CD4-positive, CD25-positive, alpha-beta regulatory T cell (primary cell): ENCODE measurements at places on chromosomes 5 and 9. TPM values are rescaled to one million over a fixed set of nuclear protein-coding genes. Genes with fewer than 3 reads are reported as not detected.

GRCh38 chr9:114155995-114156656, 789 bp downstream of the COL27A1 start:
- H3K27me3 ChIP-seq: peaks cover 8% of the 10 kb centered on the region
- H3K4me3 ChIP-seq: no peak overlapping the region
- H3K27ac ChIP-seq: no peak overlapping the region
- peak; percentile 23 for DNase-seq
- no peaks in the 10 kb centered on the region for H3K36me3 ChIP-seq

Gene LRRC26
- not detected for total RNA-seq

Gene GNPDA1
- total RNA-seq: 7.7 TPM

Gene SLC34A1
- 0.20 TPM for total RNA-seq
